ENCODE measurements at places on chromosomes 3 and 15.

GRCh38 chr3:151387432-151387831, 2.9 kb upstream of the P2RY12 start:
- peak; percentile 51 for DNase-seq

DNA sequence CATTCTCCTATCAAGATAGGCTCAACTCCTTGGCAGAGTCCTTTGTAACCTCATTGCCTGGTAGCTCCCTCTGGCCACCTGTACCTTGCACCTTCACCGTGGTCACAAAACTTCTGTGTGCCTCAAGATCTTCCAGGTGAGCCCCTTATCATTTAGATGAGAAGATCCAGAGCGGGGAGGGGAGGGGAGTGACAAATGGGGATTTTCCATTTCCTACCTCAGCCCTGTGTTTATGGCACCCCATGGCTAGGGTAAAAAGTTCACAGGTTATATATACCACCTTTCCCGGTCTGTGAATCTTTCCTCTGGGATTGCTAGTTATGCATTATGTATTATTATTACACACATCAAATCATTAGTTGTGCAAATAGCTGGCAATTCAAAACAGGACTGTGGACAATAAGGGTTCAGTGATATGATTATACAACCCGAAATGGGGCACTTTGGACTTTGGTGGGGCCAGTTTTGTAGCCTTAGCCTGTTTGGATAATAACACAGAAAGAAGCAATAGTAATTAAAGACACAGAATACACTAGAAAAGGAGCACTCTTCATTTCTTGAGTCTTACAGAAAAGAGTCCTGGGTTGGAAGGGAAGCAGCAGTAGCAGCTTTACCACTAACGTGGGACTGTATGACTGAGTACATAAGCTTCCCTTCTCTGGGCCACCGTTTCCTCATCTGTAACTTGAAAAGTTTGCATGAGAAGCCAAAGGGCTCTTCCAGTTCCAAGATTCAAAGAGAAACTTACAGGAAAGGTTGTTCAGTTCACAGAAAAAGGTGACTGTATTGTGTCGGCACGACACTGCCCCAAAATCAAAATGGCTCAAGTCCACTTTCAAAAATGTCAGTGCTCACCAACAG, 7.1 kb downstream of the TLE3 start:
- DNase-seq = peak; percentile 79

DNA sequence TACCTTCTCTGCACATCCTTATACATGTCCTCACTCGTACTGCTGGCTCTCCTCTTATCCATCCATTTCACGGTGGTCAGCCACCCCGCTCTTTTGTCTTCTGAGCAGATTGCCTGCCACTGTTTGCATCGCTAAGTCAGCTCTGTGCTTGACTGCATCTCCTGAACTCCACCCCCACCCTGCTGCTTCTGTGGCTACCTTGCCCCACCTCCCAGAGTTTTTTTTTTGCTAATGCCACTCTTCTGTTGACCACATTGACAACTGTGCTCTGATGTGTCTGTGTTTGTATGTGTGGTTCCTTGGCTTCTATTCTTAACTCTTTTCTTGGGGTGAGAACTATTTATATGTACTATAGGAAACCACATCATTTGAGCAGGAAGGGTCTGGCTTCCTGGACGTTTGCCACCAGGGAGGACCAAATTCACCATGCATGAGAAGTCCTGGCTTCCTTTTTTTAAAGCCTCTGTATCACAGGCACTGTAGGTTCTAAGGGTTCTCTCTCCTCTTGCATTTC, 12.8 kb upstream of the MTMR10 start:
- no peak for DNase-seq

DNA sequence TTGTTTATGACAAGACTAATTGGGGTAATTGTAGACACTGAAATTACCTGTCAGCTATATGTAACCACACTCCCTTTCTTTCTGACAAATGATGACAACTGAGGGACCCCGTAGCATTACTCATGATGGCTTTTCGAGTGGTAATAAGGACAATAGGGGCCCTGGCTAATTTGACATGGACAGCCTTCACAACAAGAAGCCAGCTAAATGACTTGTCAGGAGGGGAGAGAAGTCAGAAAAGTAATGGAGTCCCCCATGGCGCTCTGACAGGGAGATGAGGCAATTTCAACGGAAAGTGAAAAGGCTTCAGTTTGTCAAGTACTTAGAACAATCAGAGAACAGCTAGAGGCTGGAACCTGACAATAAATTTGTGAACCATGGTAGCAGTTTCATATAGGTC, 177.3 kb downstream of the CDIN1 start:
- no peak for DNase-seq

- no peak for DNase-seq
These were observed 10.9 kb downstream of the TTLL3 start for GRCh38 chr3:9820946-9821345.

- no peak for DNase-seq
These were observed 537.7 kb upstream of the MDFIC2 start for GRCh38 chr3:70849911-70850699.

DNA sequence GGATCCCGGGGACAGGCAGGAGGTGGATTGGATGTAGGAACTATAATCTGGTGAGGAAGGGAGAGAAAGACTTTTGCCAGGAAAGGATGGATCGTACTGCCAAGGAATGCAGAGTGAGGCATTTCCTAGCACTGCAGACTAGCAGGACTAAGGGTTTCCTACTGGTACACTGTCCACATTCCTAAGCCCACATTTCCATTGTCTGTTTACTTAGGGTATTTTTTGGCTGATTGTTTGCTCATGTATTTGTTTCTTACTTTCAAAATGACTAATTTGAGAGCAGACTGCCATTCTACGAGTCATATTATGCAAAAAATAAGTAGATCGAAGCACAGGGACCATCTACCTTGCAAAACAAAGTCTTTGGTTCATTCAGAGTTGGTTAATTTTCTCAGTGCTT, 1029.5 kb upstream of the NR2F2 start:
- DNase-seq = no peak

DNA sequence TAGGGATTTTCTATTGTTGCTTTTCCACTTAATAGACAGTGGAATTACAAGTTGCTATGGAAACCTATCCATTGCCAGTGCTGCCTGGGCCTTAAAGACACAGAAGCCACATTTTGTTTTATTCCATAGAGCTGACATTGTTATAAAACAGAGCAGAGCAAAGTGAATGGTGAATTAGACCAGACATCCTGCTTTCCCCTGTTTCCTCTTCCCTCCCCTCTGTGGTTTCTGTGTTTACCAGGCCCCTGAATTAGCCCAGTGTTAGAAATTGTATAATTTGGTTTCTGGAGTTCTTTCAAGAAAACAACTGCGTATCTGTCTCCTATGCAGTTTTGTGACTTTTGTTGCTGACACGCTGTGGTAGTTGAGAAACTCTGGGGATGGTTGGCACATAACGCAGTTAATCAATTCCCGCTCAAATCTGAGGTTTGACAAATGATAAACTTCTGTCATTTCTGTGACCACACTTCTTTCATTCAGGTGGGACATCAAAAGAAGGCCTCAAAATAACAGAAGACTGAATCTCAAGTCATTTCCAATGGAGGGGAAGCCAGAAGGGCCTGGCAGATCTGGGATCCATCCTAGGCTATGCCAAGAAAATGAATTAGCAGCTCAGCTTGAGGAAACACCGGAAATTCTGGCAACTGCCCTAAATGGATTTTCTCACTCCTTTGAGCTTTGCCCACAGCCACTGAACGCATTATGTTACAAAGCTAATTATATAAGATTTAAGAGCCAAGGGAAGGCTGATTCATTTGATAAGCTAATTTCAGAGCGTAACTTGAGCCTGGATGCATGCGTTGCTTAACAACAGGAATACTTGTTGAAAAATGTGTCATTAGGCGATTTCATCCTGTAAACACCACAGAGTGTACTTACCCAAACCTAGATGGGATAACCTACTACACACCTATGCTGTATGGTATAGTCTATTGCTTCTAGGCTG, 46.9 kb downstream of the NR1D2 start:
- DNase-seq = no peak

- DNase-seq = peak; percentile 17
These were observed 1.8 kb downstream of the IFT122 start for GRCh38 chr3:129441782-129442181.

DNA sequence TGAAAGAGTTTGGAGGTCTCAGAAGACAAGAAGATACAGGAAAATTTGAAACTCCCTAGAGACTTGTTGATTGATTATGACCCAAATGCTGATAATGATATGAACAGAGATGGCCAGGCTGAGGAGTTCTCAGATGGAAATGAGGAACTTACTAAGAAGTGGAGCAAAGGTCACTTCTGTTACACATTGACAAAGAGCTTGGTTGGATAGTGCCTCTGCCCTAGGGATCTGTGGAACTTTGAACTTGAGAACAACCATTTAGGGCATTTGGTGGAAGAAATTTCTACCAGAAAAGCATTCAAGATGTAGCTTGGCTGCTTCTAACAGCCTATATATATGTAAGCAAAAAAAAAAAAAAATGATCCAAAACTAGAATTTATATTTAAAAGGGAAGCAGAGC, 48.9 kb upstream of the NAALADL2 start:
- peak; percentile 17 for DNase-seq

DNA sequence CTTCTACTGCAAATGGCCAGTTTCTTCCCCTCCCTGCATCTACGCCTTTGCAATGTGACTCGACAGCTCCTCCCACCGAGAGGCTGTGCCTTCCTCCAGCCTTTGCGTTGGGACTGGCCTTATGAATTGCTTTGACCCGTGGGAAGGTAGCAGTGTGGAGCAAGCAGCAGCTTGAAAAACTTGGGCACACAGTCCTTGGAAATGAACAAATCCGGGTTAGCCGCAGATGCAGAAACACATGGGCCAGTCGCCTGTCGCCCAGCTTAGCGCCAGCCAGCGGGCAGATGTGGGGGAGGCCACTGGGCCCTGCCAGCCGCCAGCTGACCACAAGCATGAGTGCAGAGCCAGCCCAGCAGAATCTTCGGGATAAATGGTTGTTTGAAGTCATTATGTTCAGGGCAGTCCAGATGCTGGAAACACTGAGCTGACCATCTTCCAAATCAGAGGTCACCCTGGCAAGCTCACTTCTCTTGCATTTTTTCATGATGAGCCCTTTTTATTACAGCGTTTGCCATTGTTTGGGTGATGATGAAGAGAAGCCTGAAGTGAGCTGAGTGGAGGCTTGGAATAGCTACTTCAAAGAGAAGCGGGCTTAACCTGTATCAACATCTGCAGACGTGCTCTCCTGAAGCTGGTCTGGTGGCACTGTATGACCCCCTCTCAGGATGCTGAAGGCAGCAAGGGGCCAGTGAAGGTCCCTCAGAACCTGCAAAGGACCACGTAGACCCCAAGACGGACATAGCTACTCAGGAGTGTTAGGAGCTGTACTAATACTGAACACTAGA, 9.8 kb downstream of the SELENOS start:
- no peak for DNase-seq

- DNase-seq = no peak
These were observed 29.4 kb downstream of the ABCC5 start for GRCh38 chr3:183988216-183988790.

DNA sequence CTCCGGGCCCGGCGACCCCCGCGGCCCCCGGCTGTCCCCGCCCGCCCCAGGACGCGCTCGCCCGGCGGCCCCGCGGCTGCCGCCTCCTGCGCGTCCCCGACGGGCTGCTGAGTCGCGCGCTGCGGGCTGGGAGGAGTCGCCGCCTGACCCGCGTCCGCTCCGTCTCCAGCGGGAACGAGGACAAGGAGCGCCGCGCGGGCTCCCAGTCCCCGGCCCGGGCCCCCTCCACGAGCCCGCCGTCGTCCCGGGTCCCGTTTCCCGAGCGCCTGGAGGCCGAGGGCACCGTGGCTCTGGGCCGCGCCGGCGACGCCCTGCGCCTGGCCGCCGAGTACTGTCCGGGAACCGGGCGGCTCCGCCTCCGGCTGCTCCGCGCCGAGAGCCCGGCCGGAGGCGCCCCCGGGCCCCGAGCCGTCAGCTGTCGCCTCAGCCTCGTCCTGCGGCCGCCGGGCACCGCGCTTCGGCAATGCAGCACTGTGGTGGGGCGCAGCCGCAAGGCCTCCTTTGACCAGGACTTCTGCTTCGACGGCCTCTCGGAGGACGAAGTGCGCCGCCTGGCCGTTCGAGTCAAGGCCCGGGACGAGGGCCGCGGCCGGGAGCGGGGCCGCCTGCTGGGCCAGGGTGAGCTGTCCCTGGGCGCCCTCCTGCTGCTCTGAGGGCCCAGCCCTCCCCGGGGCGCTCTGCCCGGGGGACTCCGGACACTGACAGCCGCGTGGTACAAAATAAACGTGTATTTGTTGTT, 1.5 kb downstream of the C2CD4A start:
- DNase-seq = peak; percentile 65

- no peak for DNase-seq
These were observed 43.9 kb downstream of the ST3GAL6 start for GRCh38 chr3:98807011-98807410.

GRCh38 chr15:89462198-89462912, 34.0 kb downstream of the RHCG start:
- peak; percentile 3 for DNase-seq

DNA sequence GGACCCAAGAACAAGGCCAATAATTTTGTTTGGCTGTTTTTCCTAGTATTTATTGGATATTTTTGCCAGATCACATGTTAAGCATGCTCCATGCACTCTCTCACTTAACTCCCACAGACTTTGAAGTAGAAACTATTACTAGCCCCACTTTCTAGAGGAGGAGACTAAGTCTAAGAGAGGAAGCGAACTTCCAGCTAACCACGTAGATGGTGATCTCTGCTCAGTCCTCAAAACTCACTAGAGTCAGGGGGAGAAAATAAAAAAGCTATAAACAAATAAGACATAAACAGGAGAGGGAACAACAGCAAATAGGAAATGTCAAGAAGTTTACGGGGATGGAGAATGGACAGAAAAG, 481.0 kb upstream of the PROK2 start:
- DNase-seq = no peak

GRCh38 chr3:148106062-148106461, 591.6 kb upstream of the AGTR1 start:
- no peak for DNase-seq

DNA sequence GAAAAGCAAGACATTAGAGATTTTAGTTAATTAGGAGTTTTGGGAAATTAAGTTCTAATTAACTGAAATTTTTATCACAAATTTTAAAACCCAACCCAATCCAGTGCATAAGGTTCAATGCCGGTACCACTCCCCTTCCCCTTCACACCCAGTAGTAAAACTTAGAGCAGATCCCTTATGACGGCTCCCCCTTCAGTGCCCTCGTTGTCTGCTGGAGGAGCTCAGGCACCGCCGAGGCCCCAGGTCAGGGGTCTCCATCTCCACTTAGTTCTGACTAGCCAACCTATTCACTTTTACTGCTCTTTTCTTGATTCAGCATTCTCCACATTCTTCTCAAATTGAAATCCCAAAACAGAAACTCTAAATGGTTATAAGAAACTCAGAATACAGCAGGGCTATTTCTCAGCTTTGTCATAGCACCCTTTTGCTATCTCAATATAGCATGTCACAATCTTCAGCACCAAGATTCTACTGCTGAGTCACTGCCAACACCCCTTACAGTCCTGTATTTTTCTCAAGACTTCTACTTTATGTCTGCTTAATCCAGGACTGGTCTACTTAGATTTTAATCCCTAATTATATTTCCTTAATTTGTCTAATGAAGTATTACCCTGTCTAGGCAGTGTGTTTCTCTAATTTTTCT, 39.8 kb downstream of the TUBGCP4 start:
- DNase-seq = no peak

DNA sequence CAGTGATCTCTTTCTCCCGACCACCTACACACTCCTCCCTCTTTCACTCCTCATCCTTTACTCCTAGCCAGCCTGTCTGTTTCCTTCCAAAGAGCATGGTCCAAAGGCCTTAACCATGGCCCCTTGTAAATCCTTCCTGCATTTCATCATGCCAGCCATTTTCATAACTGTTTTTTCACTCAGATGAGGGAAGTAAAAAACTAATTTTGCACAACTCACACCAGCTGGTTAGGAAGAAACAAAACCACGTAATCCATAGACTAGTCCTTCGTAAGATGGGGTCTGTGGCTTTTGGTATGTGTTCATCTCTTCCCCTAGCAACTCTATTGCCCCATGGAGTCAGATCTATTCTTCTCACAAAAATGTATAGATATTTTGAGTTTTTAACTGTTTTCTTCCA, 187.8 kb downstream of the SHOX2 start:
- DNase-seq = no peak
